ENCODE measurements at places on chromosomes 3 and 15.
A peak's percentile ranks its signal among the peaks of the same experiment; 100 is the strongest.

DNA sequence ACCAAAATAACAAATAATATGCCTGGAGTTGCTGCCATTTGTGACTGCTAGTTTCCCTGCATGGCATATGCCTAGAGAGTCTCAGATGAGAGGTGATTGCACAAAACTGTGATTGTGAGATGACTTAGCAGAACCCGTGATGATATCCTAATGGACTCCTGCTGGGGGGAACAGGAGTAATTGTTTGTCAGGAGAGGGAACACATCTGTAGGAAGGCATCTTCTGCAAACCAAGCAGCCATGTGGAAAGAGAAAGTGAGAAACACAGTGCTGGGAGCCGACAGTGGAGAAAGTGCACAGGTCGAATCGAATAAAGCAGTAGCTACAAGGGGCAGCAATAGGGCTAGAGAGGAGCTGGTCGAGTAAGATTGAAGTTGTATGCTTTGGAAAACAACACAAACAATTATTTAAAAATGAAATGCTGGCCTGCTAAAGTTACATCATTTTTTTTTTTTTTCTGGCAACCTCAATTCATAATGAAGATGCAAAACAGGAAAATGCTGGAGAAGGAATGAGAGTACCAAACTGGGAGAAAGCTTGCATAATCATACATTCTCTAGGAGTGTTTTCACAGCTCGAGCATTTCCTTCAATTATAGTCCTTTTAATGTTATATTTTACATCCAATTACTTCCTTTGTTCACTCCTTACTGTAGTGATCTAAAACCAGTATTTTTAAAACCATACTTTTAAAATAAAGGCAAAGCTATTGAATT lies 494.2 kb upstream of the AGTR1 start:
- DNase-seq, result no peak

DNA sequence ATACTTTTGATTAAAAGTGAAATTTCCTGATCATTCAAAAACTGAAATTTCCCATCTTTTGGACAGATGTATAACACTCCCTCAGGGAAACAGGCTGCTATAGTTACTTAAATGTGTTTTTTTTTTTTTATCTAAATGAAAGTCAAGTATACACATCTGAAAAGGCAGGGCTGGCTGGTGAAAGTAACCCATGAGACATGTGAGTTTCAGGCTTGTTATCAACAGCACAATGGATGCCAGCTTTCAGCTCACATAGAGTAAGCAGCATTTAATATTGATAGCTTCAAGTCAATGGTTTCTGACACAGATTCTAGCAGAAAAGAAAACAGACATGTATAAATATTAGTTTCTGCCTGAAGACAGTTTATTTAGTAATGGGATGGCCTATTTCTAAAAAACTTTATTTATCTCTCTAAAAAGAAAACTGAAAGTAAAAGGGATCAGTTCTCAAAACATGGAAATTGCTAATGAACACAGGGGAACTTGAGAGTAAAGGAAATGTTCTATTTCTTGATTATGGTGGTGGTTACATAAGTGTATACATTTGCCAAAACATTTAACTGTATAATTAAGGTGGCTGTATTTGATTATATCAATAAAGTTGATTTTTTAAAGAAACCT lies 89.7 kb upstream of the CMC1 start:
- no peak for DNase-seq

DNA sequence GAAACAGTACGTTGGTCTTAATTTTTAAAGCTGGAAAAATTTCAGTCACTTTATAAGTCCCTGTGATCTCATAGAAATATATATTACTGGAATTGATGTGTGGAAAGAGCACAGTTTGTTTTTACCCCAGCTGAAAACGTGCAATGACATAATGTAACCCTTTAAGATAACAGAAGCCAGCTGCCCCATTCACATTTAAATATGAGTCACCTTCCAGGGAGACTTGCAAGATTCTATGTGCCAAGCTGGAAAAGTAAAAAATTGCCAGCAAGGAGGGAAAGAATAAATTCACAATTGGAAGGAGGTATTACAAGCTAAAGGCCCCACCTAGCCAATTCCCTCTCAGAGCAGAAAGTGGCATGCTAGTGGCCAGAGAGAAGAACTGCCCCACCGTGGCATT lies 50.2 kb downstream of the SAMMSON start:
- peak; percentile 44 for DNase-seq

DNA sequence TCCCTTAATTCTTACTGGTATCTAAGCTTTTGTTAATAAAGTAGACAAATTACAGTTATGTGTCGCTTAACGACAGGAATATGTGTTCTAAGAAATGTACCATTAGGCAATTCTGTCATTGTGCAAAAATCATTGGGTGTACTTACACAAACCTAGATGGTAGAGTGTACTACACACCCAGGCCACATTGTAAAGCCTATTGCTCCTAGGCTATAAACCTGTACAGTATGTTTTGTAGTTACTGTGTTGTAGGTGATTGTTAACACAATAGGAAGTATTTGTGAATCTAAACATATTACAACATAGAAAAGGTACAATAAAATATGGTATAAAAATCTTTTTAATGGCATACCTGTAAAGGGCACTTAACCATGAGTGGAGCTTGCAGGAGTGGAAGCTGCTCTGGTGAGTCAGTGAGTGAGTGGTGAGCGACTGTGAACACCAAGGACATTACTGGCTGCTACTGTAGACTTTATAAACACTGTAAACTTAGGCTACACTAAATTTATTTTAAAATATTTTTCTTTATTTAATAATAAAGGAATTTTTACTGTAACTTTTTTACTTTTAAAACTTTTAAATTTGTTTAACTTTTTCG lies 47.4 kb downstream of the FSIP1 start:
- DNase-seq, result no peak

DNA sequence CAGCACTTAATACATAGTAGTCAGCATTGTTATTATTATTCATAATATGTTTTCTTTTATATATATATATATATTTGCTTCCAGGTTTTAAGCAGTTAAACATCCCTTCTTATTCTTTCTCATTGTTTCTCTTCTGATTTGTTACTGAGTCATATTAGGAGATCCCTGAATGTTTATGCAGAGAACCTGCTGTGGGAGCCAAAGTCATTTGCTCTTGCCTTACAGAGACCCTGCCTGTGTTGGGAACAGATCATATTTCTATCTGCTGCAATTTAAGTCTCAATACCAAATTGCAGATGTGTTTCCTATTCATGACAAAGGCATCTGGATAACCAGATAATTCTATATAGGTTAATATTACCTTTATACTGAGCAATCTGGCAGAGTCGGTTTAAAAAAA lies 323.0 kb upstream of the UMPS start:
- peak; percentile 62 for DNase-seq

DNA sequence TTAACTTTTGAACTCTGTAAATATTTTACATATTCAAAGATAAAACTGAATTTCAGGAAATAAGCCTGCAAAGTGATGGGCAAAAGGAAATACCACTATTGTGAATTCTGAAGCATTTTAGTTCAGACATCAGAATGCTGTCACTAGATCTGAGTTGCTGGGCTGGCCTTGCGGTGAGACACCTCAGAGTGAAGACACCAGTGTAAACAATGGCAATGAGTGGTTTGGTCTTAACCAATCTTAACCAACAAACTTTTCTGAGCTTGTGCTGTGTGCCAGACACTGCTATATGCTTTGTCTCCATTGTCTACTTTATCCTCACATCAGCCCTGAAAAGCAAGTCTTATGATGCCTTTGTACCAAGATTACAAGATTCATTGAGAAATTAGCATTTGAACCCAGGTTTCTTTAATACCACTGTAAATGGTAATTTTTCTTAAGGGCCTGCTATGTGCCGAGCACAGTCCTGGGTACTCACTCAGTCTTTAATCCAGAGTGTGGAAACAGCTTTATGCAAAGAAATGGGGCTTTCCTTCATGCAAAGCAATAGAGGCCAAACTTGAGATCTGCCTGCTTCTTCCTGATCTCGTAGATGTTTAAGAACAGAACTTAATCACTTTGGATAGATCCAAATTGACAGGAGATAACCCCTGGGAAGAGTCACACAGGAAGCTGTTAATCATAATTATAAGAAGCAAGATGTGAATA lies 55.0 kb downstream of the TMEM39A start:
- DNase-seq, result no peak

GRCh38 chr3:52339612-52340011 lies 23.5 kb downstream of the DNAH1 start:
- peak; percentile 88 for DNase-seq

GRCh38 chr3:13385373-13385965 lies 34.7 kb downstream of the NUP210 start:
- DNase-seq, result peak; percentile 10

DNA sequence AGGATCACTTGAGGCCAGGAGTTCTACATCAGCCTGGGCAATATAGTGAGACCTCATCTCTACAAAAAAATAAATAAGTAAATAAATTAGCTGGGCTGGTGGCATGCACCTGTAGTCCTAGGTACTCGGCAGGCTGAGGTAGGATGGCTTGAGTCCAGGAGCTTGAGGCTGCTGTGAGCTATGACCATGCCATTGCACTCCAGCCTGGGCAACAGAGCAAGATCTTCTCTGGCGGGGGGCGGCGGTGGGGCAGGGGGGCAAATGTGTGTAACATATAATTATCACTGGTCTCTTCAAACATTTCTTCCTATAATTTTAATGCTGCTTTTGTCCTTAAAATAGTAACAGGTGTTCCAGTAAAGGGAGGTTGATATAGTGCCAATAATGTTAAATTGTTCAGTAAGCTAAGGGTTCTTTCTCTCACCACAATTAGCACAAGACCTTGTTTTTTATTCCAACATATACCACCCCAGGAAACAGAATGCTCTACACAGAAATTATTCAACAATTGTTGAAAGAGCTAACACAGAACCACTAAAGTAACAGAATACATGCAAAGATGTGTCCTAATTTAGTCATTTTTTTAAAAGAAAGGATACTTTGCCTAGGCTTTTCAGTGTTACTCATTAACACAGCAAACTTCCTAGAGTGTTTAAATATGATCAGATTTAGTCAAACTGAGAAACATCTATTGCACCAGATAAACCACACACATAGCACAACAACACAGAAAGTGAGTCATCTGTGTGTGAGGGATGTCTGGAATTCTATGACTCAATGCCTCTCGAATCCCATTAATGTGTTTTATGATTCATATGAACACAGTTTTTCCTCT lies 29.1 kb downstream of the ANKRD28 start:
- peak; percentile 94 for DNase-seq

- no peak for DNase-seq
Observed at GRCh38 chr3:72068621-72069020, 283.7 kb upstream of the PROK2 start.

DNA sequence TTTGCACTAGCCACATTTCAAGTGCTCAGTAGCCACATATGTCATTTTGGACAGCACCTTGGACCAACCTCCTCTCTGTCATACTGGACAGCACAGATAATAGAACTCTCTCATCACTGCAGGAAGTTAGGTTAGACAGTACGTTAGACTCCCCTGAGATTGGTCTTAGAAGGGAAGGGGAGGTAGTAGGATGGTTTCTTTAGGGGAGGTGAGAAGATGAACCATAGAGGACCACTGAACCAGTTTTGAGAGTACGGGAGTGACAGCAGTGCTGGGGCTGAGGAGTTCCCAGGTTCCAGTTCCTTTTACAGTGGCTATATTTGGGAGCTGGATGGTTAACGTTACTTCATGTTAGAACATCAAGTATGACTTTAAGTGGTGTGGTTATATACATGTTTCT lies 7.8 kb downstream of the LRCH3 start:
- no peak for DNase-seq

DNA sequence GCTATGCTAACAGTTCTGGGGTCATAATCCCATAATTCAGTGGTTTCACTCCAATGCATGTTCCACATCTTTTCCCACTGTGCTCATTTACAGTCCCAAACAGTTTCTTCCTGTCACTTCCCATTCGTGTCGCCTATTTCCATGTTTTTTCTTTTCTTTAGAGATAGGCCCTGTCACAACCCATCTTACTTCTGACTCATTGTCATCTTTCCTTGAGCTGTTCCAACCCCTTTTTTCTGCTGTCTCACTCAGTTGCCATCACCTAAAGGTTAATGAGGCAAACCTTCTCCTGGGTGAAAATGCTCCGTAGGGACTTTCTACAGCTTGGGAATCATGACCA lies 814.5 kb downstream of the VGLL3 start:
- no peak for DNase-seq

DNA sequence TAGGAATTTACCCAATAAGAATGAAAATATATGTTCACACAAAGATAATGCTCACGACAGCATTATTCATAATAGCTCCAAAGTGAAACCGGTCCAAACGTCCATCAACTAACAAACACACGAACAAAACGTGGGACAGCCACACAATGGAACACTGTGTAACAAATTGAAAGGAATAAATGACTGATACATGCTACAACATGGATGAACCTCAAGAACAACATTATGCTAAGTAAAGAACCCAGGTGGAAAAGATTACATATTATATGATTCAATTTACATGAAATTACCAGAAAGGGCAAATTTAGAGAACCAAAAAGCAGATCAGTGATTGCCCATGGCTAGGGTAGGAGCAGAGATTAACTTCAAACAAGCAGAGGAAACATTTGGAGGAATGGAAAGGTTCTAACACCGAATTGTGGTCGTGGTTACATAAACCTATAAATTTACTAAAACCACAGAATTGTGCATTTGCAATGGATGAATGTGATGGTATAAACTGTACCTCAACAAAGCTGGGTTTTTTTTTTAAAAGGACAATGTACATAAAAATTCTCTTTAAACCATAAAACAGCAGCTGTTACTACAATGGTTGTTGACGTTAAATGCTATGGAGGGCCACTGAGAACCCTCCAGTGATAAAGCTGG lies 76.3 kb downstream of the XXYLT1 start:
- DNase-seq, result peak; percentile 55

DNA sequence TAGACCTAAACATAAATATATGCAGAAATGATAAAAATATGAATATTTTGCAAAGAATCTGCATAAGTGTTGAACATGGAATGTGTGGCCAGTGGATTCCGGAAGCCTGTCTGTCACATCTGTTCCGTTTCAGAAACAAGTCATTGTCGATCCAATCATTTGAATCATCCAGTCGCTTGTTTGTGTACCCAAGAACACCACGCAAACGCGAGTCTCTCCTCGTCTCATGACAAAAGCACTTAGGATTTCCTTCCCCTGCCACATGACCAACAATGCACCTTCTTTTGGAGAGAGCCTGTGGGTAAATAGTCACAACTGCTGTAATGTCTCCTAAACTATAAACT lies 80.2 kb downstream of the FMN1 start:
- no peak for DNase-seq

GRCh38 chr3:72549761-72550581 lies 298.3 kb downstream of the SHQ1 start:
- no peak for DNase-seq

GRCh38 chr3:31671451-31671850 lies 138.7 kb downstream of the STT3B start:
- DNase-seq, result no peak

DNA sequence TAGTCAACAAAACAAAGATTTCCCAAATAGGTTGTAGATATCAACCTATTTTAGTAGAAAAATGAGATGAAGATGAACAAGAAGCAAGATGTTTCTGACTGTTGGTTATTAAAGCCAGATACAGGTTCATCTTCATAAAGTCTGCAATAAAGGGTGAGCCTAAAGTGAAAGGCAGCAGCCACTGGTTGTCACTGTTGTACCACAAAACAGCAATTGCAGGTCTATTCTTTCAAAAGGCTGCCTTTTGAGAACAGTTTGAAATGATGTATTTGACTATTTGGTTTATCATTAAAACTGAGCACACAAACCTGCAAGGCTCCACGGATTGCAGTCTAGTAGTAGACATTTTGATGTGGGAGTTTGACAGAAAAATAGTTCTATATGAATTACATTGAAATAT lies 543.4 kb downstream of the GBE1 start:
- peak; percentile 29 for DNase-seq
